ENCODE measurements at places on chromosomes 7 and 10.

- DNase-seq, result peak; percentile 12
Measured at GRCh38 chr7:139522830-139523198, 671 bp upstream of the CLEC2L start.

DNA sequence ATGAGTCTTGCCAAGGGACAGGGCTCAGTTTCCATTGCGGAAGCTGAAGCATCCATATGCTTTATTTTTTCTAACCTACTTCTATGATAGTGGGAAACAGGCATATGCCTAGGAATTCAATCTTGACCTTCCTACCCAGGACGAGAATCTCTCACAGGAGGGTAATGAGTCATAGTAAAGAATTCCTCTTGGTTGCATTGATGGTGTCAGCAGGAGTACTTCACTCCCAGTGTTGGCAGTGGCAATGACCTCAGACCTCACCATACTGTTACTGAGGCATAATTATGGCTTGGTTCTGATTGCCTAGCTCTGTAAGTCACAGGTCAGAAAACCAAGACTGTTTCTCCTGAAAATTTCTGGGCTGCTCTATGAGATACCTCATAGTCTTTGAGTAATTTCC lies 552.9 kb downstream of the ARL4A start:
- DNase-seq, result no peak

- DNase-seq, result no peak
Measured at GRCh38 chr7:159107161-159107892, 37.3 kb downstream of the VIPR2 start.

DNA sequence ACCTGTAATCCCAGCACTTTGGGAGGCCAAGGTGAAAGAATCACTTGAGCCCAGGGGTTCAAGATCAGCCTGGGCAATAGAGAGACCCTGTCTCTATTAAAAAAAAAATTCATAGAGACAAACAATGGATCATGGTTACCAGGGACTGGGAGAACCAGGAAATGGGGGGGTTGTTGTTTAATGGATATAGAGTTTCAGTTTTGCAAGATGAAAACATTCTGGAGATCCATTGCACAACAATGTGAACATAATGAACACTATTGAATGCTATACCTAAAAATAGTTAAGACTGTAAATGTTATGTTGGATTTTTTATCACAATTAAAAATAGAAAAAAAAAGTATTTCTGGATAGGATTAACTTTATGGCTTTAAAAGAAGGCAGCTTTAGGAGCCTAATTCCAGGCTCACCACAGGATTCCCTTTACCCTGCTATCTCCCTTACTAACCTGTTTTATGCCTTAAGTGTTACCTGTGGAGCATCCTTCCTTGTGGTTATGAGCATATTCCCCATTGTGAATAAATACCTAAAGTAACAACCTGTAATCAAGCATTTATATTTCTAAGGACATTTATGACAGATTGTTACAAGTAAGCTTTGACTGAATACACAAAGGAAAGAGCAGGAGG lies 45.1 kb upstream of the SGCE start:
- no peak for DNase-seq

GRCh38 chr7:64879086-64879730 lies 23.9 kb upstream of the ZNF273 start:
- DNase-seq, result no peak

DNA sequence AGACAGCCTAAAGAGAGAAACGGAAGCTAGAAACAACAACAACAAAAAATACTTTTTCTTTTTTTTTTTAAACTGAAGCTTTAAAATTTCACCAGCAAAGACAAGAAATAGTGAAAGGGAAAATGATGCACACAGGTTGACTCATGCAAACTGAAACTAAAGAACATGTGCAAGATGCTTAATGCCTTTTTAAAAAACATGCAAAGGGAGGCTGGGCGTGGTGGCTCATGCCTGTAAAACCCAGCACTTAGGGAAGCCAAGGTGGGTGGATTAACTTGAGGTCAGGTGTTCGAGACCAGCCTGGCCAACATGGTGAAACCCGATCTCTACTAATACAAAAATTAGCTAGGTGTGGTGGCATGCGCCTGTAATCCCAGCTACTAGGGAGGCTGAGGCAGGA lies 15.1 kb upstream of the CUBN start:
- DNase-seq, result no peak

All from ecto neural progenitor cell (in vitro differentiated cells).